Activated T-helper 17 cell treated with anti-CD3 and anti-CD28 coated beads, Interleukin-2, amount 50 U/mL, for 72 hours (primary cell): ENCODE measurements at places on chromosomes 1 and 21. TPM values are rescaled to one million over a fixed set of nuclear protein-coding genes. Genes with fewer than 3 reads are reported as not detected.
A peak's percentile ranks its signal among the peaks of the same experiment; 100 is the strongest.

DNA sequence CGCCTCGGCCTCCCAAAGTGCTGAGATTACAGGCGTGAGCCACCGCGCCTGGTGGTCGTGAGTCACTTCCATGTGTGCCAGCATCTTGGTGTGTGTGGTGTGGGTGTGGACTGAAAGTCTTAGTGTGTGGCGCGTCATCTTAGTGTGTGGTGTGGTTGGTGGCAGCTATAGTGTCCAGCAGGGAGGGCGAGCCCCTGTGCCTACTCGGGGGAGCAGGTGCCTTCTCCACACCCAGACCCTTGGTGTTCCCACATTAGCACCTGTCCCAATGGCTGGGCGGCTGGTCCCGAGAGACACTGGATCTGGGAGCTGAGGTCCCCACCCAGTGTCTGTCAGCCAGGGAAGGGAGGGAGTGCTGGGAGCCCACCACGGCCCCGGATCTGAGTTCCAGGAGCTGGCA, 2.8 kb downstream of the SCNN1D start:
- ATAC-seq: peak; percentile 84

Gene LRRC71
- not detected for total RNA-seq

Gene TCHH
- 0.11 TPM for total RNA-seq

GRCh38 chr1:202016022-202016810, 5.8 kb downstream of the ELF3 start:
- no peak for ATAC-seq

GRCh38 chr1:169160845-169161495, 54.5 kb downstream of the ATP1B1 start:
- ATAC-seq: no peak

- no peak for ATAC-seq
Measured at GRCh38 chr1:21340230-21340945, 50.1 kb upstream of the ECE1 start.

Gene EVA1C
- 13.1 TPM for total RNA-seq

Gene MX1
- total RNA-seq: 32.5 TPM
